Ascending aorta (tissue), 2 donors: ENCODE measurements at places on chromosomes 6 and 20. TPM values are rescaled to one million over a fixed set of nuclear protein-coding genes. Genes with fewer than 3 reads are reported as not detected.

GRCh38 chr6:129623008-129623732 is 86.8 kb downstream of the ARHGAP18 start:
- H3K27me3 ChIP-seq: no peaks in the 10 kb centered on the region
- DNase-seq: no peak
- no peak overlapping the region for H3K27ac ChIP-seq
- no peaks in the 10 kb centered on the region for H3K36me3 ChIP-seq

DNA sequence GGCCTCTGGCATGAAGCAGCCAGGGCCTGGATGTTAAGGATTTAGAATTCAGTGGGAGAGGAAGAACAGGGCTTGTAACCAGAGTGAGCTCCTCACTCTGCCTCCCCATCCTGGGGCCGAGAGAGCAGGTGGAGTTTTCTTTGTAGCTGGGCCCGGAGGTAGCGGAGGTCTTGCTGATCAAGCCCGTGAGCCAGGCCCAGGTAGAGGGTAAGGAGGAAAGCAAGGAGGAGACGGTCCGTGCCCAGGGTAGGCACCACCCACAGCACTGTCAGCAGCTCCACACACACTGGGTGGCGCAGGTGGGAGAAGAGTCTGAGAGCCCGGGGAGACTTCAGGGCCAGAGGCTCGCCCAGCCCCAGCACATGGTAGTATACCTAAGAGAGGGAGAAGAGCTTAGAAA is 2.1 kb upstream of the PPP1R18 start:
- no peak for DNase-seq
- H3K36me3 ChIP-seq: no peaks in the 10 kb centered on the region
- H3K4me1 ChIP-seq: peaks cover 27% of the 10 kb centered on the region

DNA sequence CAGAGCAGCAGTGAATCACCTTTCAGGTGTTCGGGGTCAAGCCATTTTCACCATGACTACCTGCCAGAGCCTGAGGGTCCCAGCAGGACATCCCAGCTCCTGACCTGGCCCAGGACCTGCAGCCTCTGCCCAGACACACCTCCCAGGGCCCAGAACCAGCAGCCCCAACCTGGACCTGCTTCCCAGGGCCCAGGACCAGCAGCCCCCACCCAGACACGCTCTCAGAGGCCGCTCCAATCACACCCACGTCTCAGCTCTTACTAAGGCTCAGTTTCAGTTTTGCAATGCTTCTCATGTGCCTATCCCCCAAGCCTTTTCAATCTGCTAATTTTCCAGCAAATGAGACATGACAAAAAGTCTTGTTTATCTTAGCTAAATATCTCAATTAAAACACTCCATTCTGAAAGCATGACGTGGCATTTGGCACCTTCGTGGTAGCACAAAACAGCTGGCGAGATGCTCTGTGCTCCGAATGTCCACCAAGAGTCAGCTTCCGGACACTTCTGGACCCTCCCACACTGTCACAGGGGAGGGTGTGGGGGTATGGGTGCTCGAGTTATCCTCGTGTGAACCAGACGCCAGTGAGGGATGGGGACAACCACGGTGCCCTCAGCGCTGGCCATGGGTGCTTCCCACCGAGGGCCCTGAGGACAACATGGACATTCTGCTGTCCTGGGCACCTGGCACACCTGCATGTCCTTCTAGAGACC is 253.2 kb downstream of the DLL1 start:
- DNase-seq: peak; percentile 58
- no peaks in the 10 kb centered on the region for H3K36me3 ChIP-seq
- H3K27ac ChIP-seq: no peak overlapping the region
- H3K27me3 ChIP-seq: no peaks in the 10 kb centered on the region
- no peaks in the 10 kb centered on the region for H3K4me1 ChIP-seq

DNA sequence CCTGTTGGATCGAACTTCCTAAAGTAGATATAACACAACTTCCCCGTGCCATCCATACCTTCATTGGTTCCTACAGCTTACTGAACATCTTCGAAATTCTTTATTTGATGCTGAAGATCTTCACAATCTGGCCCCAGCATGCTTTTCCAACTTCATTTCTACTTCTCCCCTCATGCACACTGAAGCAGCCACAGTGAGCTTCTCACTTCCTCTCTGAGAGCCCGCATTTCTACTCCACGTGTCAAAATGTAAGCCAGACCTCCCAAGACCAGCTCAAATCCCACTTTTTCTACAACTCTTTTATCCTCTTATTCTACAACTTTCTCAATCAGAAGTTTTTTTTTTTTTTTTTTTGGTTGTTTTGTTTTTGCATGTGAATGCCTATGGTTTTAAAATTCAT is 254.7 kb downstream of the GMPR start:
- no peak for DNase-seq
- H3K27me3 ChIP-seq: no peaks in the 10 kb centered on the region
- H3K27ac ChIP-seq: no peak overlapping the region
- H3K36me3 ChIP-seq: no peaks in the 10 kb centered on the region
- no peak overlapping the region for H3K4me3 ChIP-seq
- H3K4me1 ChIP-seq: peaks cover 10% of the 10 kb centered on the region

- DNase-seq: no peak
- H3K36me3 ChIP-seq: no peaks in the 10 kb centered on the region
- H3K4me1 ChIP-seq: no peaks in the 10 kb centered on the region
- H3K27me3 ChIP-seq: no peaks in the 10 kb centered on the region
- no peak overlapping the region for H3K4me3 ChIP-seq
Observed at GRCh38 chr20:63087236-63087871, 80.6 kb upstream of the BHLHE23 start.

DNA sequence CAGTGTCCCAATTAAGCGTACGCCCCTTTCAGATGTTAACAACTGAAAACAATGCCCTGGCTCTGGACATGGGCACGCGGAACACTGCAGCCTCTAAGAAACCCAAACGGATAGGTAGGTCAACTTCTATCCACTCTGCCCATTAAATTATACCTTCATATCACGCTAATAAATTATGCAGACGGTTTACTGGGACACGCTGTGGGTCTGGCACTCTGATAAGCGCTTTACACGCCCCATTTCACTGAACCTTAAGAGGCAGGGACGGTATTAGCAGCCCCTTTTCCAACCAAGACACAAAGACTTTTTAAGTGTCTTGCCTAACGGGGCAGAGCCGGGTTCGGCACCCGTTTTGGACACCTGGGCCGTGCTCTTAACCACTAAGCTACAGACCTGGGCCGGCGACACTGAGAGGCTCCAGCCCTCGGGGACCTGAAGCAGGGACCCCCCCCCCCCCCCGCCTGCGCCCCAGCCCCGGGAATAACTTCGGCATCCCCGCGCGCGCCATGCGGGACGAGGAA is 744 bp downstream of the STAU1 start:
- peaks cover 7% of the 10 kb centered on the region for H3K4me1 ChIP-seq
- DNase-seq: no peak
- no peaks in the 10 kb centered on the region for H3K27me3 ChIP-seq
- peak overlapping the region; percentile 92 for H3K4me3 ChIP-seq

DNA sequence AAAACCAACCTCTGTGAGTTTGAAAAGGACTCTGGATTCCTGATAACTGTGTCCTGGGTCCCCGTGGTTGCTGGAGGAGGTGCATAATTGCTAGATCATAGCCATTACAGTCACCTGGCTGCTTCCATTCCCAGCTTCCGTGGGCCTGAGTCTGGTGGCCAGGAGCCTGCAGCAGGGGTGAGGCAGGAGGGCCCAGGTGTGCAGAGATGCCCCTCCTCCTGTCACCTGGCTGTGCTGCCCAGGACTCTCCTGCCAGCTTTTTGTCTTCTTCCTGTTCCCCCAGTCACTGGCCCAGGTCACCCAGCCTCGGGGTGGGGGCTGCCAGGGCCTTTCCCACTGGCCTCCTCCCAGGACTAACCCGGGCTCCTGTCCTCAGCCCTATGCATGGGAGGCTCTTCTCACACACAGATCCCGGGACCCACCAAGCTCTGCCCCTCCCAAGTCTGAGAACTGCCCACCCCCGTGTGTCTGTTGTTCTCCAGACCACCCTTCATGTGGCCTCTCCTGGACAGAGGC is 30.0 kb downstream of the RAET1L start:
- peaks cover 4% of the 10 kb centered on the region for H3K27me3 ChIP-seq
- no peak for DNase-seq
- no peak overlapping the region for H3K4me3 ChIP-seq
- H3K27ac ChIP-seq: no peak overlapping the region
- H3K4me1 ChIP-seq: no peaks in the 10 kb centered on the region

DNA sequence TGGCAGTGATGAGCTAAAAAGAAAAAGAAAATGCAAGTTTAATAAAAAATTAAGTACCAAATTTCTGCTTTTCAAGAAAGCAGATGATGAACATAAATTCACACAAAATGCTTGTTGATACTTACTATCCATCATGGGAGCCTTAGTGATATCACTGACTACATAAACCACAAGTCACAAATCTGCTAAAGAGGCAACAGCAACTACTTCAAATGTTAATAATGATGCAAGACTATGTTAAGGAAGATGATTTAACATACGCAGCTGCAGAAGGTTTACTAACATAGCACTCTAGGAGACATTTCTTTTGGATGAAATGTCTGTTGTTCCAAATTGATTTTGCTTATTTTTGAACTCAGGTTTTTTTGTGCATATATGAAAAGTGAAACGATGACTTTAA is 18.6 kb downstream of the FYN start:
- H3K27me3 ChIP-seq: no peaks in the 10 kb centered on the region
- no peak overlapping the region for H3K4me3 ChIP-seq
- H3K4me1 ChIP-seq: no peaks in the 10 kb centered on the region
- DNase-seq: no peak
- no peaks in the 10 kb centered on the region for H3K36me3 ChIP-seq

- H3K27ac ChIP-seq: no peak overlapping the region
- no peak overlapping the region for H3K4me3 ChIP-seq
- no peak for DNase-seq
- H3K27me3 ChIP-seq: no peaks in the 10 kb centered on the region
- no peaks in the 10 kb centered on the region for H3K4me1 ChIP-seq
- no peaks in the 10 kb centered on the region for H3K36me3 ChIP-seq
Observed at GRCh38 chr6:141874930-141875602, 257.7 kb upstream of the GJE1 start.

- H3K4me3 ChIP-seq: no peak overlapping the region
- H3K36me3 ChIP-seq: no peaks in the 10 kb centered on the region
- no peak overlapping the region for H3K27ac ChIP-seq
Observed at GRCh38 chr6:134678436-134678889, 271.4 kb downstream of the ALDH8A1 start.

DNA sequence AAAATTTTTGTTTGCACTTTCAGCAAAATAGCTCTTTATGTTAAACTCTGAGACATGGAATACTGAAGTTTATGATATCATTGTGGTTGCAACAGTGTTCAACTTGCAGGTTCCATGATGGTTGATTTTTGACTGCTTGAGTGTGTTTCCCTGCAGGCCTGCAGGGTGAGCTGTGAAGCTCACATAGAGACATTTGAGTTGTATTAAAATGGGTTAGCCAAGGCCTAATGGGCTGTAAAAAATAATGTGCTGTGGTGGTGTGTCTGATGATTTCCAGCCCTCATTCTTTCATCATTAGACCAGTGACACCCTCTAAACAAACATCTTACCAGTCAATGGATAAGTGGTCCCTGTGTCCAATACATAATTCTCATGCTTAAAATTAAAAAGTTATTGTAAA is 321.4 kb downstream of the FARS2 start:
- H3K36me3 ChIP-seq: no peaks in the 10 kb centered on the region
- H3K4me3 ChIP-seq: no peak overlapping the region
- H3K27me3 ChIP-seq: no peaks in the 10 kb centered on the region
- no peaks in the 10 kb centered on the region for H3K4me1 ChIP-seq
- no peak for DNase-seq

GRCh38 chr20:50469176-50469723 is 40.9 kb upstream of the PTPN1 start:
- H3K4me3 ChIP-seq: no peak overlapping the region
- no peaks in the 10 kb centered on the region for H3K4me1 ChIP-seq
- DNase-seq: no peak
- H3K27me3 ChIP-seq: no peaks in the 10 kb centered on the region
- no peaks in the 10 kb centered on the region for H3K36me3 ChIP-seq
- no peak overlapping the region for H3K27ac ChIP-seq

- no peak overlapping the region for H3K4me3 ChIP-seq
- DNase-seq: no peak
- no peaks in the 10 kb centered on the region for H3K36me3 ChIP-seq
- no peaks in the 10 kb centered on the region for H3K4me1 ChIP-seq
- H3K27me3 ChIP-seq: no peaks in the 10 kb centered on the region
- H3K27ac ChIP-seq: no peak overlapping the region
Observed at GRCh38 chr6:130382872-130383490, 17.2 kb downstream of the TMEM200A start.

GRCh38 chr6:44969446-44970185 is 358.5 kb upstream of the RUNX2 start:
- no peak for DNase-seq
- H3K4me3 ChIP-seq: no peak overlapping the region
- H3K27ac ChIP-seq: no peak overlapping the region
- H3K36me3 ChIP-seq: no peaks in the 10 kb centered on the region

DNA sequence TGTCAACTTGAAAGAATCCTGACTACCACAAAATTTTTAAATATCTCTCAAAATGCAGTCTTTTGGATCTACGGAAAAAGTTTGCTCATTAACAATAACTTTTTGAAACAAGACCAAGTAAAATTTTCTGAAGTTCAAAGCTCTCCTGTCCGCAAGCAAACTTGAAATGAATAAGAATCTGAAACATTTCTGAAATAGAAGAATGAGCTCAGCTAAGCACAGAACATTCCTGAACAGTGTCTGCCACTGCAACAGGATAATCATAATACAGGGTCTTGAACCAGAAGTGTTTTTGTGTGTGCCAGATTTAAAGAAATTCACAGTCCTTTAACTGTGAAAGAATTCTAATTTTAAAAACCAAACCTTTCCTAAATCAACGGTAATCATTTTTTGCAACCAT is 49.1 kb upstream of the TASP1 start:
- DNase-seq: no peak
- peak overlapping the region; percentile 73 for H3K27ac ChIP-seq
- H3K4me3 ChIP-seq: no peak overlapping the region
- H3K27me3 ChIP-seq: no peaks in the 10 kb centered on the region

The AHI1 gene
- total RNA-seq: 5.4 TPM

The TFAP2C gene
- total RNA-seq: 4.9 TPM

The SLC17A1 gene
- not detected for total RNA-seq

The CBLN4 gene
- 0.11 TPM for total RNA-seq

The COL21A1 gene
- 24.5 TPM for total RNA-seq

The ZNF831 gene
- 0.53 TPM for total RNA-seq

The TREM1 gene
- total RNA-seq: not detected

The SLC22A7 gene
- 1.8 TPM for total RNA-seq

The KCNG1 gene
- 6.6 TPM for total RNA-seq

The FAM83C gene
- total RNA-seq: not detected

The HBS1L gene
- total RNA-seq: 9.8 TPM

The CRISP3 gene
- not detected for total RNA-seq

The GJA10 gene
- total RNA-seq: not detected

The POLR1C gene
- 51.5 TPM for total RNA-seq

The DDAH2 gene
- total RNA-seq: 150 TPM

The DSTN gene
- total RNA-seq: 452 TPM
